ENCODE measurements at places on chromosomes 12 and 14.

GRCh38 chr14:64992328-64992885, 5.7 kb downstream of the FNTB start:
- DNase-seq: no peak

- DNase-seq: no peak
These were observed 755.8 kb upstream of the FBXO33 start for GRCh38 chr14:40188006-40188405.

- no peak for DNase-seq
These were observed 16.6 kb downstream of the SSTR1 start for GRCh38 chr14:38224338-38224737.

GRCh38 chr12:6033546-6033945, 88.5 kb upstream of the ANO2 start:
- DNase-seq: no peak

DNA sequence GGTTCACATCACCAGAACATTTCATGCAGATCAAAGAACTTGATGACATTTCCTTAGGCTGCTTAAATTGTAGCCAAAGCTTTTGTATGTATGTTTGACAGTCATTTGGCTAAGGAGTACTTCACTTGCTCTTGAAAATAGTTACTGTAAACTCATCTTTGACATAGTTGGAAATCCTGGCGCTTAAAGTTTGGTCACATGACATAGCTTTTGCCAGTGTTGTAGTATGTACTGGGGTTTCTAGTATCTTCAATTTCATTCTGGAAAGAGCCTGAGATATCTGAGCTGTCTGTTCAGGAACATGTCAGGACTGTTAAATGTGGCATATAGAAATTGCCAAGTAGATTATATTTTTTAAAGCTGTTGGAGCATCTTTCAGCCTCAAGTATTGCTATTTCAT, 55.7 kb downstream of the WDR20 start:
- DNase-seq: no peak

All from activated T-cell treated with anti-CD3 and anti-CD28 coated beads, Interleukin-2, amount 50 U/mL, for 72 hours (primary cell).